ENCODE measurements at places on chromosomes 11 and 22. TPM values are rescaled to one million over a fixed set of nuclear protein-coding genes. Genes with fewer than 3 reads are reported as not detected.

The CD248 gene
- total RNA-seq, result 0.09 TPM

The SPCS2 gene
- 22.2 TPM for total RNA-seq

The PLAAT4 gene
- total RNA-seq, result 6.3 TPM

The F2 gene
- total RNA-seq, result not detected

The MRGPRE gene
- total RNA-seq, result not detected

The NRGN gene
- total RNA-seq, result 0.11 TPM

The USH1C gene
- total RNA-seq, result not detected

The DDX6 gene
- 128 TPM for total RNA-seq

The MOGAT2 gene
- total RNA-seq, result 0.09 TPM

The CFAP300 gene
- total RNA-seq, result not detected

The INPP5J gene
- total RNA-seq, result 0.09 TPM

The SCO2 gene
- total RNA-seq, result 2.0 TPM

The MRGPRX3 gene
- 0.33 TPM for total RNA-seq

The PGM2L1 gene
- 40.5 TPM for total RNA-seq

The OR8G1 gene
- total RNA-seq, result not detected

The FGF4 gene
- not detected for total RNA-seq

The PCNX3 gene
- total RNA-seq, result 11.4 TPM

The OR56A1 gene
- total RNA-seq, result not detected

The PIK3IP1 gene
- total RNA-seq, result 38.1 TPM

The POTEH gene
- not detected for total RNA-seq

The ANO1 gene
- not detected for total RNA-seq

The TEX12 gene
- total RNA-seq, result not detected

The HSPB2 gene
- not detected for total RNA-seq

The ZNF215 gene
- 0.33 TPM for total RNA-seq

The CEND1 gene
- 0.09 TPM for total RNA-seq

The ADAMTS8 gene
- not detected for total RNA-seq

The PRG3 gene
- not detected for total RNA-seq

The GLYATL1 gene
- not detected for total RNA-seq

The PATE4 gene
- not detected for total RNA-seq

The APOL1 gene
- total RNA-seq, result 1.5 TPM

The PLAAT2 gene
- total RNA-seq, result 0.17 TPM

The KRTAP5-4 gene
- not detected for total RNA-seq
